Right atrium auricular region (tissue), 2 donors: ENCODE measurements at places on chromosomes 4 and X. TPM values are rescaled to one million over a fixed set of nuclear protein-coding genes. Genes with fewer than 3 reads are reported as not detected.

The NIPAL1 gene
- total RNA-seq: 1.4 TPM

The RAB9B gene
- 21.1 TPM for total RNA-seq

DNA sequence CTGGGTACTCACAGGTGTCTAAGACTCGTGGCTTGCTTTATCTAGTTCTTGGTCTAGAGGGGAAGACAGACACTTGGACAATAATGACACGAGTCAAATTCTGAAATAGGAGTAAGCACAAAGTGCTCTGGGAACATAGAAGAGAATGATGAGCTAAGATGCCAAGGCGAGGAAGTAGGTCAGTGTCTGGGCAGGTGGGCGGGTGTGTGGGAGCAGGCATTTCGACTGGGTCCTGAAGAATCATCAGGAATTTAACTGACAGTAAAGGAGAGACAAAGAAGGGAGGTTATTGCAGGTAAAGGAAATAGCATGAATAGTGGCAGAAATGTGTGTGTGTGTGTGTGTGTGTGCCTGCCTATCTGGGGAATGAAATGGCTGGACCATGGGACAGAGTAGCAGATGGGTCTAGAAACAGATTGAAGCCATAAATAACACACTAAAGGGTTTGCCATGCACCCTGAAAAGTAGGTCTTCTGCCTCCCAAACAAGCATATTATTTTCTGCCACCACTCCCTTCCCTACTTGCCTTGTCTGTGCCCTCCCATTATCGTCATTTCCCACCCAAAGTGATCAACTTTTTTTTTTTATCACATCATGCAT, 58.4 kb upstream of the SLC25A43 start:
- H3K27ac ChIP-seq: no peak overlapping the region
- no peaks in the 10 kb centered on the region for H3K36me3 ChIP-seq
- no peaks in the 10 kb centered on the region for H3K4me1 ChIP-seq

GRCh38 chr4:35883108-35883507, 361.2 kb downstream of the ARAP2 start:
- no peak for DNase-seq
- no peaks in the 10 kb centered on the region for H3K4me1 ChIP-seq
- no peak overlapping the region for H3K27ac ChIP-seq
- no peaks in the 10 kb centered on the region for H3K36me3 ChIP-seq
- no peaks in the 10 kb centered on the region for H3K27me3 ChIP-seq

GRCh38 chrX:71372388-71372787, 6.2 kb downstream of the TAF1 start:
- H3K36me3 ChIP-seq: peaks cover 25% of the 10 kb centered on the region
- DNase-seq: no peak
- H3K4me3 ChIP-seq: no peak overlapping the region
- no peaks in the 10 kb centered on the region for H3K27me3 ChIP-seq
- H3K4me1 ChIP-seq: peaks cover 8% of the 10 kb centered on the region
- H3K27ac ChIP-seq: no peak overlapping the region

The FGF5 gene
- 0.07 TPM for total RNA-seq

DNA sequence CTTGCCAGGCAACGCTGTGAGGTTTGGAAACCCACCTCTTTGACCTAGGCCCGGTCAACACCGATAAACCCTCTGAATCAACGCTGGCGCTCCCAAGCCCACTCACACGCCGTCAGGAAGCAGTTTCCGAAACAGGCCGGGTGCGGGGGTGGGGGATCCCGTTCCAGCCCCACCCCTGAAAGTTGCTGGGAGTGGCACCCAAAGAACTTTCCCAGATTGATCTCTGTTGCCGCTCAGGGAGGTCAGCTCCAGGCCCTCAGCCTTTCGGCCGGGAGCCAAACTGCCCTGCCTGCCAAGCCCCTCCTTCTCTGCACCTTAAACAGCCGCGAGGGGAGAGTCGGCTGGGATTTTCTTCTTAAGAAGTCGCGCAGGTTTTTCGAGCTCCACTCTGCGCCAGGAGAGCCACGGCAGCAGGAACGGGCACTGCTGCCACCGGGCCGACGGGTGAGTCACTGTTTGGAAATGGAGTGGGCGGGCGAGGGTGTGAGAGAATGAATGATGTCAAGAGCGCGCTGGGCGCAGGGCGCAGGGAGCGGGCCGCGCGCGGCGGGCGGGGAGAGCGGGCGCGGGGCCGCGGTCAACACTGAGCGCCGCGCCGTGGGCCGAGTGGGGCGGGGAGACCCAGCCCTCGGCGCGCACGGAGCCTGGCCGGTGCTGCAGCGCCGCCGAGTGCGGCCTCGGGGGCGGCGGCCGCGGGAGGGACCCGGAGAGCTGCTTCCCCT, at the start of gene SGMS2:
SGMS2 (plus strand) TSS at position 583 of the 722 bp plus-strand sequence. CDS start 70,622 bp downstream, outside the sequence.
- H3K36me3 ChIP-seq: no peaks in the 10 kb centered on the region
- DNase-seq: peak; percentile 94
- peak within 1 kb of the TSS; percentile 91 for H3K27ac ChIP-seq
- H3K4me1 ChIP-seq: no peaks in the 10 kb centered on the region
- H3K4me3 ChIP-seq: peak within 1 kb of the TSS; percentile 84
- H3K27me3 ChIP-seq: no peaks in the 10 kb centered on the region

DNA sequence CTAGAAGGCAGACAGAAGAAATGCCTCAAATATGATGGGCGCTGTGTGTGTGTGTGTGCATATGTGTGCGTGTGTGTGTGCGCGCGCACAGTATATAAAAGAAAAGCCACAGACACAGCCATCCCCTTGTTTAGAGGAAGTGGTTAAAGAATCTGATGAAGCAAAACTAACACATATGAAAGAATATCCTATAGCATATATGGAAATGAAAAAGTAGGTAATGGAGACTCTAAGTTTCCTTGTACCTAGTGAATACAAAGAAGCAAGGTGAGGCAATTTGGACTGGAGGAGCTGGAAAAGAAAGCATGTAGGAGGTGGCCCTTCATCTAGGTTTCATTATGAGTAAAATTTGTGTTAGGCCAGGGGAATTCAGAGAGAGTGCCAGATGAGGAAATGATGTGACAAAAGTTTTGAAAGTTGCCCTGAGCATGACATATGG, 58.6 kb upstream of the MCF2 start:
- H3K27ac ChIP-seq: no peak overlapping the region
- no peak for DNase-seq
- no peaks in the 10 kb centered on the region for H3K36me3 ChIP-seq
- H3K27me3 ChIP-seq: no peaks in the 10 kb centered on the region
- H3K4me3 ChIP-seq: no peak overlapping the region

GRCh38 chr4:188232428-188232827, 93.2 kb downstream of the TRIML1 start:
- no peak overlapping the region for H3K4me3 ChIP-seq
- no peak overlapping the region for H3K27ac ChIP-seq
- H3K36me3 ChIP-seq: no peaks in the 10 kb centered on the region
- no peaks in the 10 kb centered on the region for H3K27me3 ChIP-seq
- no peaks in the 10 kb centered on the region for H3K4me1 ChIP-seq
- DNase-seq: no peak

- peaks cover 5% of the 10 kb centered on the region for H3K36me3 ChIP-seq
- H3K27me3 ChIP-seq: no peaks in the 10 kb centered on the region
- peak; percentile 74 for DNase-seq
- H3K4me3 ChIP-seq: no peak overlapping the region
Measured at GRCh38 chr4:40897557-40898203, 147.9 kb downstream of the NSUN7 start.

DNA sequence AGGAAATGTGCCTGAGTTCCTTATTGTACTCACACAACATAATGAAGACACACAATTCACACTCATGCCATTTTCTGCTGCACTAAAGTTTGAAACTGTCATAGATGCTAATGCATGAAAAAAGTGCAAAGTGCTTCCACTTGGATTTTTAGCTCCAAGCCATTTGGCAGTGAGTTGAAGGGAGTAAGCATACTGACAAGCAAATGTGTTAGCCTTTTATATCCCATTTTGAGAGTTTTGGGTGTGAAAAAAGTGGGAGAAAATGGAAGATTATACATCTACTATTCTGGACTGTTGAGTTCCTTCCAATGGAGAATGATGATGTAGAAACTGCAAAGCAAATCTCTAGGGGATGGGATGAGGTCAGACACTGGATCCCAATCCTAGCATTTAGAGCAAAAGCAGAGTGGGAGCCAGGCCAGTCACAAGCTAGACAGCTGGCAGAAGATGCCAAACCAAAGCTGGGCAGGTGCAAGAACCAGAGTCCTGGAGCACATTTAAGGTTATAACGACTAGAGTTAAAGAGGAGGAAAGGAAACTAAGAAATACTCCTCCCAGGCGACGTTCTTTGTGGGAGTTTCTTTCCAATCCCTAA, 216.8 kb downstream of the FBXO8 start:
- H3K36me3 ChIP-seq: no peaks in the 10 kb centered on the region
- no peak overlapping the region for H3K27ac ChIP-seq
- DNase-seq: no peak
